ENCODE measurements at places on chromosomes 12 and 14.

GRCh38 chr14:30283822-30284446 lies 275.0 kb upstream of the G2E3 start:
- no peak for DNase-seq

DNA sequence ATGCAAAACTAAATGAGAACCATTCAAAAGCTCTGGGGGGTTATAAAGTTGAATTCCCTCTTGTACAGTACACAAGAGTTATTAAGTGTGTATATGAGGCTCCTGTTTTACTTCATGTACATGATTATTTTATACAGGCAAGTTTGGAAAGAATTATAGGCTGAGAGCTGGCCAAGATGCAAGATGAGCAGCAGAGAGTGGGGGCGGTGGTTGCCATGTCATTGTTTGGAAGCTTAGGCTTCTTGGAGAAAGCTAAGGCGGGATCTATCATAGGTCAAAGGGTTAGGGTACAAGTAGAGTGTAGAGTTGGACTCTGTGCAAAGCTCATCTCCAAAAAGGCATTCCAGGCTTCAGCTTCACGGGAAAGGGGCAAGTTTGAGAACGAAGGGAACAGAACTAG lies 297.1 kb upstream of the TBX3 start:
- DNase-seq, result no peak

GRCh38 chr12:59904874-59905521 lies 309.2 kb downstream of the SLC16A7 start:
- DNase-seq, result no peak

DNA sequence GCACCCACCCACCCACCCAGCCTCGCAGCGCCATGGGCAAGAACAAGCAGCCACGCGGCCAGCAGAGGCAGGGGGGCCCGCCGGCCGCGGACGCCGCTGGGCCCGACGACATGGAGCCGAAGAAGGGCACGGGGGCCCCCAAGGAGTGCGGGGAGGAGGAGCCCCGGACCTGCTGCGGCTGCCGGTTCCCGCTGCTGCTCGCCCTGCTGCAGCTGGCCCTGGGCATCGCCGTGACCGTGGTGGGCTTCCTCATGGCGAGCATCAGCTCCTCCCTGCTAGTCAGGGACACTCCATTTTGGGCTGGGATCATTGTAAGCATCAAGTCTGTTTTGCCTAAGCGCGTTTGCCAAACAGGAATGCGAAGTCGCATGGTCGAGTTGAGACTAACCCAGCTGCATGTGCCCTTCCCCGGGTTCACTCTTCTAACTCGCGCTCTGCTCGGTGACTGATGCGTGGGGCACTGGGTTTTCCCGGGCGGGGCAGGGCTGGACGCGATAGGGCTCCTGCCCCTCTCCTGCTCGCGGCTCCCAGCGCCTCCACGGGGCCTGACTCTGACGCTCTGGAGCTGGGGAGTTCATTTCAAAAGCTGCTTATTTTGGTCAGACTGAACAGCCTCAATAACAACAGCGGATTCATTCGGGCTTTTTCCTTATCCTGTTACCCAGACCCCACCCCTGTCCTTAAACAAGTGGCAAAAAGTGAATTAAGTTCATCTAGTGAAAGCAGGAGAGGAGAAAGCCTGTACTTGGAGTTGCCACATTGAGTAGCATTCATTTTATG lies 458 bp downstream of the SSPN start:
- peak; percentile 8 for DNase-seq

- DNase-seq, result no peak
Observed at GRCh38 chr12:29043069-29043468, 106.0 kb upstream of the FAR2 start.

- no peak for DNase-seq
Observed at GRCh38 chr14:105299654-105300541, 903 bp downstream of the BRF1 start.

DNA sequence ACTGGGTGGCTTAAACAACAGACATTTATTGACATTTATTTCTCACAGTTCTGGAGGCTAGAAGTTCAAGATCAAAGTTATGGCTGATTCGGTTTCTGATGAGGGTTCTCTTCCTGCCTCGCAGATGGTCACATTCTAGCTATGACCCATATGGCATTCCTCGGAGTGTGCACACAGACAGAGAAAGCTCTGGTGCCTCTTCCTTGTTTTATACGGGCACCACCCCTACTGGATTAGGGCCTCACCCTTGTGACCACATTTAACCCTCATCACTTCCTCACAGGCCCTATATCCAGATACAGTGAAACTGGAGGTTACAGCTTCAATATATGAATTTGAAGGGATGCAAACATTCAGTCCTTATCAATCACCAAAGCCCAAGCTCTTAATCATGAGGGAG lies 77.0 kb upstream of the OVCH1 start:
- no peak for DNase-seq

GRCh38 chr12:49359671-49360070 lies 7.6 kb upstream of the SPATS2 start:
- DNase-seq, result no peak

DNA sequence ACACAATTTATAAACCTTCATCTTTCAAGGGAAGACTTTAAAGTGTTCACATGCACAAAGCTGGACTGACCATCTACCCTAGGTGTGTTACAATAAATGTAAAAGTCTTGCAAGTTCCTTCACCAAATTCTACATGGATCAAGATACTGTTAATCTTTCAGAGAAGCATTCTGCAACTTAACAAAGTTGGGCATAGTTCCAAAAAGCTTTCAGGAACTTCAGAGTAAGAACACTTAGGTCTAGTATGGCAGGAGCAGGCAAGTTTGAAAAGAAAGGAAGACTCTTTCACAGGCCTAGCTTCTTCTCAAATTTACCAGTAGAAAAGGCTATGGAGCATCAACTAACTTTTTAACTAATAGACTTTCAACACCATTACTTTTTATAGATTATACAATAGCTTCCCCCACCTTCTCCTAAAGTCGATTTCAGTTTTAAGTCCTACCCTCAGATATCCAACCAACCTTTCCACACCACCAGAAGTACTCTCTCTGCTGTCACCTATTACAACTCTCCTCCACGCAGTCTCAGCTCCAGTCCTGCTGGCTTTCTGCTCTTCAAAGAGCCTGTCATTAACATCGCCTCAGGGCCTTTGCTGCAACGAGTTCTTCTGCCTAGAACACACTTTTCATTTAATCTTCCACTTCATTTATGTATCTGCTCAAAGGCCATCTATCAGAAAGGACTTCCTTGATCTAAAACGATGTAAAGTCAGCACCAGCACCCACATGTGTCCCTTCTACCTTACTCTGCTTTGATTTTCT lies 333.9 kb downstream of the CEP128 start:
- DNase-seq, result no peak

DNA sequence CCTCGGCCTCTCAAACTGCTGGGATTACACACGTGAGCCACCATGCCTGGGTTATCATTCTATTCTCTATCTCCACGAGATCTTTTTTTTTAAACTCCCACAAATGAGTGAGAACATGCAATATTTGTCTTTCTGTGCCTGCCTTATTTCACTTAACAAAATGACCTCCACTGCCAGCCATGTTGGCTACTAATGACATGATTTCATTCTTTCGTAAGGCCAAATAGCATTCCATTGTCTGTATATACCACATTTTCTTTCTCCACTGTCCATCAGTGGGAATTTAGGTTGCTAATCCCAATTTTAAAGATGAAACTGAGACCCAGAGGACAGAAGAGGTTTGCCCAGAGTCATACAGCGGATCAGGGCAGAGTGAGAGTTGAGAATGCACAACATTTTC lies 10.9 kb upstream of the TRPV4 start:
- no peak for DNase-seq

- DNase-seq, result no peak
Observed at GRCh38 chr12:132282950-132283771, 46.2 kb downstream of the GALNT9 start.

- no peak for DNase-seq
Observed at GRCh38 chr12:49922349-49923034, 18.8 kb upstream of the FAIM2 start.

DNA sequence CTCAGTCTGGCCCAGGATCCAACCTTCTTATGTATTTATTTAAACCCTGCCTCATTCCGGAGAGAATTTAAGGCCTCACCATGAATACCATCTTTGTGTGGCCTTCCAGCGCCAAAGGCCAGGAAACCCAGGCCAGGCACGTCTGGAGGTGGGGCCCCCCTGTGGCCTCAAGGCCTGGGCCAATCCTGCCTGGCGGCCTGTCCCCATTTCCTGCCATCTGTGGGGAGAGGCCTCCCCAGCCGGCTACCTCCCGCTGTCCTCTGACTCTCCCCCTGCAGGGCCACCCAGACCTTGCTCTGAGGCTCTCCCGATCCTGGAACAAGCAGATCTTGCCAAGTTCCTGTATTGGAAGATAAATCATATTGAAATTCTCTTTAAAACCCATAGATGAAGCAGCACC lies 37.4 kb upstream of the MEG3 start:
- DNase-seq, result no peak

DNA sequence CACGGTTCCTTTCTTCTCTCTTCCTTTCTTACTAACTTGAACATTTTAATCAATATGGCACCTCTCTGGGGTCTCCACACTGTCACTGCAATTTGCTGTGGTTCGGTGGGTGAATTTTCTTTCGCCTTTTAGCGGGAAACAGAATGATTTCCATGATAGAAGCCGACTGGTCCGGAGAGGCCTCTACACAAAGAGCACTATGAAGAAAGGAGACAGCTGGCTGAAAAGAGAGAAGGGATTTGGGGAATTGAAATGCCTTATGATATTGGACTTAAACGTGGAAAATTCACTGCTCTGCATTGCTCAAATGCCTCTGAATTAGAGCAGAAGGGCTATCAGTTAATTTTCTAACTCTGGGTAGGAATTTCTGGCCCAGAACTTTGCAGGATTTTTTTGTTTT lies 55.9 kb downstream of the KCNA5 start:
- no peak for DNase-seq

- no peak for DNase-seq
Observed at GRCh38 chr12:122981036-122981471, 573 bp downstream of the ARL6IP4 start.

- no peak for DNase-seq
Observed at GRCh38 chr12:104721039-104721405, 237.1 kb downstream of the SLC41A2 start.

DNA sequence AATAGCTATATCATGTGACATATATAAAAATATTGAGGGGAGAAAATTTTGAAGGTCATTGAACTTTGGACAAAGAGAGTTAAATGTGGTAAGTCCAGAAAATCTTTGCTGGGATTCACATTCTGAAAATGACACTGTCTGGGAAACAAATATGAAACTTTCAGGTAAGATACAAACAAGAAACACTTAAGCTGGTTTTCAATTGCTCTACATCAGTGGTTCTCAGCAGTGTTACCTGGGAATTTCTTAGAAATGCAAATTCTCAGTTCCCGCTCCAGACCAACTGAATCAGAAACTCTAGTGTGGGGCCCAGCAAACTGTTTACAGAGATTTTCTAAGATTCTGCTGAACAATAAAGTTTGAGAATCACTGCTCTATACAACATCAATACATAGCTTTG lies 3.6 kb upstream of the CDK17 start:
- DNase-seq, result no peak

DNA sequence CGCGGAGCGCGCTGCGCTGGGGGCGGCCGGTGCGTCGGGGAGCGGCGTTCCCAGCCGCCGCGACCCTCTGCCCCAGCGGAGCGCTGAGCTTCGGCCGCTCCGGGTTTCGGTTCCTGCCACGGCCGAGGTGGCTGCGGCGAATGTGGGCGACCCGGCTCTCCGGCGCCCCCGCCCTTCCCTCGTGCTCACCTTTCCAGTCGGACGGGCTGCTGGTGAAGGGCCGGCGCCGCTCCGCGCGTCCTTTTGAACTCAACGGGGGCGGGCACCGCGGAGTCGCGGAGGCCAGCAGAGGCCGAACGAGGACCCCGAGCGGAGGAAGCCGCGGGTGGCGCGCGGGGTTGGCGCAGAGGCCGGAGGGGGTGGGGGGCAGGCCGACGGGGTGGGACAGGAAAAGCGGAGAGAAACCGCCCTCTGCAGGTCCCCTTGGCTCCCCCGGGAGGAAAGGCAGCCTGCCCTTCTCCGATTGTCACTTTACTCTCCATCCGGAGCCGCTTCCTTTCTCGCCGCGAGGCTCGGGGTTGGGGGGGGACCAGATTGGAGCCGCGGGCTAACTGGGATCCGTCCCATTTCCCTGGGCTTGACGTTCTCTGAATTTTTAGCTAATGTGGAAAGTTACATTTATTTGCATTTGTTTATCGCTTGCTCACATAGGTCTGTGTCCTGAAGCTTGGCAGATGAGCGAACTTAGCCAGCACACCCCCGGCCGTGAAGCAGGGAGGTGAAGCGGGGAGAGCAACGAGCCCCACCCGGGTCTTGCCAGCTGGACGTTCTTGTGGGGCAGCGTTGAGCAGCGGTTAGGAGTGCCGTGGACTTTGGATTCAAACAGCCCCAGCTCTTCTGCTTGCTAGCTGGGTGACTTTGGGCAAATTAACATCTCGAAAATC lies at the start of gene SMAGP:
Gene SMAGP (minus strand): TSS at position 349 of the 884 bp plus-strand sequence. CDS start 1,137 bp downstream, outside the sequence.
- DNase-seq, result no peak

DNA sequence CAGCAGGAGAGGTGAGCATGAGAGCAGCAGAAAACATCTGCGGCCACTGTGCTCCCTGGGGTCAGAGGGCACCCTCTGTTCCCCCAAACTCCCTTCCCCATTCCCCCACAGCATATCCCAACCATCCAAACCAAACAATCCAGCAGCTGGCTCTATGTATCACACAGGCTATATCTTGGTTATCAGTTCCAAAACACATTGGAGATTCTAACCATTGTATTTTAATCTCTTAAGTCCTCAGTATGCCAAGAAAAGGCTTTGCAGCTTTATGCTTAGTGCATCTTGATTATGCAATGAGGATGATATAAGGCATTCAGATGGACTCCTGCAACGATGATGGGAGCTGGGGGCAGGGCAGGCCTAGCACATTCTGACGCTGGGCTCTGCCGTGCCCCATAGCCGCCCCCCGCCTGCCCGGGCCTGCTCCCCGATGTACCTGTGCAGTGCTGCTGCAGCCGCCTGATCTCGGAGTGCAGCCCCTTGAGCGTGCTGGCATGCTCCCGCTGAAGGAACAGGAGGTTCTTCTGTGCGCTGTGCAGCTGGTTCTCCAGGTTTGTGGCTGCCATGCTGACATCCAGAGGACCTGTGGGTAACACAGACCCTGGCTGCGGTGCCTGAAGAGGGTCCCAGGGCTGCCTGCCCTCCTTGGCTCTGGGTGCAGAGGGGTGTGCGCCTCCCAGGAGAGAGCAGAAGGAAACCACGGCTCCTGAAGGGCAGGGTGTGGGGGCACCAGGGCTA lies 29.6 kb downstream of the CCDC92 start:
- DNase-seq, result no peak

DNA sequence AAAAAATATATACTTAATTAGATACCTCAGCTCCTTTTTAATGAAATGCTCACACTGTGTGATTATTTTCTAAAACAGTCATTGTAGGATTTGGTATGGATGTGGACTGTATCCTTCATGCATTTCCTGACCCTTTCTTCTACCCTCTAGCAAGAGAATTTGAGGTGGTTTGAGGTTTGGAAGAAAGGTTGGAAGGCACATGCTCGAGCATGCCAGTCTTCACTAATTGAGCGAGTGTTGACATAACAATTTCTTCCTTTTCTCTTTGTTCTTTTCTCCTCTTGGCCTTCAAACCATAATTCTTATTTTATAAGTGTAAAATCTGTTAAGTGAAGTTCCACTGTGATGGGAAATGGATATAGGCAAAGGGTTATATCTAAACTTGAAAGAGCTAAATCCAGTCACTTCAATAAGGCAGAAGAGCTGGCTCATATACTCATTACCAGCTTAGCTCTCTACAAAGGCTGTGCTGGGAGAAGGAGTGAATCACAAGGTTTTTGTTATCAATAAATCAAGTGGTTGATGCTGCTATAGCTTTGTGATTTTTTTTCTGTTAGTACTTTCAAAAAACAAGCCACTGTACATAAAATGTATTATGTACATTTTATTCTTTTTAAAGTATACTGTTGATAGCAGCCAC lies 16.2 kb upstream of the PTHLH start:
- DNase-seq, result no peak

All from thoracic aorta (tissue), 2 donors.